ENCODE measurements at places on chromosomes 2 and 18.

DNA sequence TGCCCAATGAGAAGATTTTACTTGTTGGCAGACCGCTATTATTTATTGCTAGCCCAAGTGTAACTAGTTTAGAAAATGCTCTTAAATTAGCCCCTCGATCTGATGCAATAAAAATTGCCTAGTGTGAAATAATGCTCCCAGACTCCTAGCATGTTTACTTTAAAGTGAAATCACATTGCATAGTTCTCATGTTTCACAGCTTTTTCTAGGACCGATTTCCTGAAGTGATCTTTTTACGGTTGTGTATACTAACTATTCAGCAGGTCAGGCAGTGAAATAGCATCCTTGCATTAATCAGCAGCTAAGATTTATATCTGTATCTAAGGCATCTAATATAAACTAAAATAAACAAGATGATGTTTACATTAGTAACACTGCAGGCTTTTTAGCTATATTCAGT lies 52.4 kb downstream of the PMS1 start:
- no peak for DNase-seq

DNA sequence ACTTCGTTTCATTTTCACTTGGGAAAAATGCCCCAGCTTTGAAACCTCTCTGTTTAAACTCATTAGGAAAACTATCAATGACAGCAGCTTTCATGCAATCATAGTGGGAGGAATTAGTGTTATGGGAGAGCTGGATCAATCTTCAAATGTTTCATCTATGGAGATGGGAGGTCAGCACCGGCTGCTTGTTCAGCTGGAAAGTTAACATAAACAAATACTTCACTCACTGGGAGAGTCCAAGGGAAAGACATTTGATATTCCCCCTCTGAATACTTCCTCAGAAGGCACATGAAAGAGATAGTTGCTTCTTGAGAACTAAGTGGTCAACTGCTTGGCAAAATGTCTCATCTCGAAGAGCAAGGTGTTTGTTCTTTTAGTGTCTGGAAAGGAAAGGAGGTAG lies 7.3 kb downstream of the LYPD1 start:
- no peak for DNase-seq

- no peak for DNase-seq
Measured at GRCh38 chr2:223055836-223056235, 3.8 kb downstream of the KCNE4 start.

DNA sequence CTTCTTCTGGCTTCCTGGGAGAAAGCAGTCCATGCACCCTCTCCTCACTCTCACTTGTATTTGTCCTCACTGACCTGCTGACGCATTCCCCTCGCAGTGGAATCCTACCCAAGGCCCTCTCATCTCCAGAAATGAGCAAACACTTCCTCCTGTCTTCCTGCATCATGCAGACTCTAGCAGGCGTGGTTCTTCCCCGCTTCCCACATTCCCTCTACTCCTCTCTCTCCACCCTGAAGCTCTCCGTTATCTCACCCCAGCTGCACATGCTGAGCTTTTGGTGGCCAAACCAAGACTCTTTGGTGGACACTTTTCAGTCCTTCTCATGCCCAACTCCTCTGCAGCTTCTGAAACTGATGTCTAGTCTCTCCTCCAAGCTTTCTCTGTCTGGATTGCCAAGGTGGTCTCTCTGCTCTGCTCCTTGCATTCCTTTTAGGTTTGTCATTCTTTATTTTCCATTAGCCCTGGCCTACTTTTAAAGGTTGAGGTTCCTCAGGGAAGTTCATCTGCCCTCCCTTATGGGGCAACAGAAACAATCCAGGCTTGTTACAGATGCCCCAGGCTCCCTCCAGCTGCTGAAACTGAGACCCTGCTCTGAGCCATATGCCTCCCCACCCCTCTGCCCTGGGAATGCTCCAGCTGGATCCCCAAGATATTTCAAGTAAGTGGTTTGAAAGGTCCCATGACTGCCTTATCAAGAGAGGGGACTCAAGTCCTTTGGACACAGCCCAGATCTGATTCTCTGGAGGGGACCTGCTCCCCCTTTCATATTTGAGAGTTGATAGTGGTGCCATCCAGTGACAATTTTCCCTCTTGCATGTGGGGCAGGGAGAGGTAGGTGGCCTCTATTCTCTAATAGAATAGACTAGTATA lies 835 bp upstream of the IL18RAP start:
- DNase-seq = no peak

GRCh38 chr2:228819701-228820100 lies 451.4 kb downstream of the PID1 start:
- no peak for DNase-seq

DNA sequence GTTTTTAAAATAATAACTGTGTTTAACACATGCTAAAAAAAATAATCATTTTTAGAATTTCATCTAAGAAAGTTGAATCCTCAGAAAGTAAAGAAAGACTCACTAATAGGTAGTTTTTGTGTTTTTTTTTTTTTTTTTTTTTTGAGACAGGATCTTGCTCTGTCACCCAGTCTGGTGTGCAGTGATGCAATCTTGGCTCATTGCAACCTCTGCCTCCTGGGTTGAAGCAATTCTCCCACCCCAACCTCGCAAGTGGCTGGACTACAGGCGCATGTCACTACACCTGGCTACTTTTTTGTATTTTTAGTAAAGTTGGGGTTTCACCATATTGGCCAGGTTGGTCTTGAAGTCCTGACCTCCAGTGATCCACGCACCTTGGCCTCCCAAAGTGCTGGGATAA lies 7.1 kb downstream of the CKAP2L start:
- no peak for DNase-seq

- no peak for DNase-seq
Measured at GRCh38 chr2:127841466-127842178, 16.3 kb downstream of the POLR2D start.

- DNase-seq = no peak
Measured at GRCh38 chr18:61710082-61710620, 182.7 kb downstream of the RNF152 start.

- no peak for DNase-seq
Measured at GRCh38 chr2:67083951-67084350, 313.2 kb upstream of the ETAA1 start.

- no peak for DNase-seq
Measured at GRCh38 chr2:8607606-8608005, 74.2 kb upstream of the ID2 start.

DNA sequence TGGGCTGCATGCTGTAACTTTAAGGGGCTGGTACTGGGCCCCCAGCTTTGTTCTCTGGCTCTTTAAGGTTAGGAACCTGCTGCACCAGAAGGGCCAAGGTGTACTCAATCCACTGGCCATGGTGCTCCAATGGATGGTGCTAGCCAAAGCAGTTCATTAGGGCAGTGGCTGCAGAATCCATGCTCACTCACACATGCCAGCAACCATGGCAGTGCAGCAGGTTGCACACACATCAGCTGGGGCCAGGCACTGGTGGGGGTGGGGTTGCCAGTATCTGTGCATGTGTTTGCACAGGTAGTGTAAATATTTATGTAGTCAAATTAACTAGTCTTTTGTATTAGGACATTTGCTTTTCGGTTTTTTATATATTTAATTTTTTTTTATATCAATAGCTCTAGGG lies 228.3 kb upstream of the EPC2 start:
- DNase-seq = no peak

DNA sequence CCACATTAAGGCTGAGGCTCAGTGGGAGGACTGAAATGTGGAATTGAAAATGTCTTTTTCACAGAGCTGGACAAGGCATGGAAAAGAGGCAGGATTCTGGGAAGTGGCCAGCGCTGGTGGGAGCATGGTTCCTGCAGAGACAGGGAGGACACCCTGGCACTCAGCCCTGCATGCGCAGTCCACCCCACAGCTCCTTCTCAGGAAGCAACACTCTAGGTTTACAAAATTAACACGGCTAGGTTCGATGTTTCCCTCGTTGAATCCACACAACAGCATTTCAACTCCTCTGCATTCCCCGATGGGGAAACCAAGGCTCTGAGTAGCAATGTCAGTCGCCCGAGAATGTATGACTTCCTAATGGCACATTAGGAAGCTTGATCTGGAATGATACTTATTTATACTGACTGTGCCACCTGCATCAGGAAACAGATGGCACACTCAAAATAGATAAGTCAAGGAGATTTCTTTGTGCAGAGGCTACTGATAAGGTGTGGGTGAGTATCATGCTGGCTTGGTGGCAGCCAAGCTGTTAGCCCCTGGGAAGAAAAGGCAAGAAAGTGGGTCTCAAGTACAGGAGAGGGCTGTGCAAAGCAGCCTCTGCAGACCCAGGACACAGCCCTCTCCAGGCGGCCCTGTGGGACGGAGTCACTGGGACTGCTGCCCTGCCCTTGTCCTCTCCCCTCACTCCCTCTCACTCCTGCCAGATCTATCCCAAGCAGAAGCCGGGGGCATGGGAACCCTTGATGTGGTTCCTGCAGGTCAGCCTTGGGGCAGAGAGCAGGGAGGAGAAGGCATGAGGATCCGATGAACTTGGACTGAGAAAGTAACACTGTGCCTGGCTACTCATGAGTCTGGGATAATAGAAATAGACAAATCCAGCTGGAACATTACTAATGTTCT lies 158.4 kb upstream of the FHL2 start:
- DNase-seq = no peak

DNA sequence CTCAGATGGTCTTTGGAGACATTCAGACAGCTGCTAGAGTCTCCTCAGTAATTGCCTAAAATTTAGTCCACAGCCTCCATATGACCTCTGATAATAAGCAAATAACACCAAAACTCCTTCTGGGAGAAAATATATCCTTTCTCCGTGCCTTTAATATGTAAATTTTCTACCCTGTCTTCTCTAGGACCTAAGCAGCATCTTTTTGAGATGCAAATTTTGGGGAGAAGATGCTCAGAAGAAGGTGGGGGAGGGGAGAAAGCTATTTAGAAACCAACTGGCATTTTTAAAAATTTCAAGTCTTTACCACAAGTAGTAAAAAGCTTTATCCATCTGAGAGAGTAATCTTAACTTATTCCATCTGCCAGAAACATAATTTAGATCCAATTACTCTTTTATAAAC lies 120.4 kb upstream of the MSH6 start:
- DNase-seq = no peak

DNA sequence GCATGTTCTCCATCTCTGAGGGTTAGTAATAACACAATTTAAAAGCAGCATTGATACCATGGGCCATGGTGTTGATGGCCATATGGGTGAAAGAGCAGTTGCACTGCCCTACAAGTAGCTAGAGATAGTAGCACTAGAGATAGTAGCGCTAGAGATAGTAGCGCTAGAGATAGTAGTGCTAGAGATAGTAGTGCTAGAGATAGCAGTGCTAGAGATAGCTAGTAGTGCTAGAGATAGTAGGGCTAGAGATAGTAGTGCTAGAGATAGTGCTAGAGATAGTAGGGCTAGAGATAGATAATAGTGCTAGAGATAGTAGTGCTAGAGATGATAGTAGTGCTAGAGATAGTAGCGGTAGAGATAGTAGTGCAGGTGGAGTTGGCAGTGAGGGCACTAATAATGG lies 39.5 kb upstream of the KLHL14 start:
- DNase-seq = no peak

DNA sequence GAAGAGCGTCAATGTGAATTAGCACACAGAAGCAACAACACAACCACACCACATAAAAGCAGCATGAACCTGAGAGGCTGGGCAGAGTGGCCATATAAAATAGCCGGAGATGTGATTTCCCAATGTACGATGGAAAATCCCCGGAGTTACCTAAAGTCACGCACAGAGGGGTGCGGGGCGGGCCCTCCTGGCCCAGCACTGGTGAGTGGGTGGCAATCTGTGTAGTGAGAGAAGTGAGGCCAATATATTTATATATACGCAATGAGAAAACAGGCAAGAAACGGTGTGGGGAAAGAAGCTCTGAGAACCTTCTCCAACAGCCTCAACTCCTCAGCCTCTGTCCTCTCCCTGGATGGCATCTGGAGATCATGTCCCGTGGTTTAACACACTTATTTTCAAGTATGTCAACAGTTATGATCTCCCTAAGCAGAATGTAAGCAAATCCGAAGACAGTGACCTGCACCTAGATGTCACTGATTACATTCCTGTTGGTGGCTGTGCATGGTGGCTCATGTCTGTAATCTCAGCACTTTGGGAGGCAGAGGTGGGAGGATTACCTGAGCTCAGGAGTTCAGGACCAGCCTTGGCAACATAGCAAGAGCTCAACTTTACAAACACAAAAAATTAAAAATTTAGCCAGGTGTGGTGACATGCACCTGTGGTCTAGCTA lies 41.6 kb downstream of the CRACDL start:
- DNase-seq = no peak

- no peak for DNase-seq
Measured at GRCh38 chr2:47060652-47061170, 94.4 kb downstream of the STPG4 start.

DNA sequence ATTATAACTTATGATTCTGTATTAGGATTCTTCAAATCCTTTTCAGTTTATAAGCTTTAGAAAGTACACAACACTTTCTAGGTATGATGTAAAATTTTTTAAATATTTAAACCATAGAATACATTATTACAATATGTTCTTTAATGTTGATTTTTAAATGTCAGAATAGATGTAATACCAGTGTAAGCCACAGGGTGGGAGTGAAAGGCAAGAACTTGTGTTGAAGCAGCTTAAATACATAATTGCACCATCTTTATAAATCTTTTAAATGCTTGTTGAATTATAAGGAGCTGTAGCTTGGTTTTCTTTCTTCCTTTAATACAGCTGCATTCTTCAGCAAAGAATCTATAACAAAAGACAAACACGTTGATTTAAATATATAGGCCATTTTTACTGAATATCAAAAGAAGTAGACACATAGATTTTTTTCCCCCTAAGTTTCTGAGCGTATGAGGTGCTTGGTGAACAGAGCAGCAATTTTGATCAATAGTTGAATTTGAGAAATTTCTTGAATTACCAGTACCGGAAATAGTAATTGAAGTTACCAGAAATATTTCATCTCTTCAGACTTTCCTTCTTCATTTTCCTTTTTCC lies 63.0 kb downstream of the TANK start:
- DNase-seq = no peak

DNA sequence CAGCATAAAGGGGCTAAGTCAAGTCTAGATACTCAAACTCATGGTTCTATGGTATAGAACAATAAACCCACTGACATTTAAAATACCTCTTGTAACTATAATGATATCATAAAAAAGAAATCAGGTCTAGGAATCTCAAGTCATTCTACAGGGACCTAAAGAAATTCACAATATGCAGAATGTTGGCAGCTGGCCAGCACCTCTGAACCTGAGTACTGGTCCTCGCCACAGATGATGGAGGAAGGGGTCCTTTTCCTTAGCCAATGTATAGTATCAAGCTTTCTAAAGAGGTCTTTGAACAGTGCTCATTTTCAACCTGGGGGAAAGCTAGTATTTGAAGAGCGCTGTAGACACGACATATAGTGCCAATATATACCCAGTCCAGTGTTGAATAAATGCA lies 108.4 kb upstream of the ITGB6 start:
- DNase-seq = no peak

- peak; percentile 62 for DNase-seq
Measured at GRCh38 chr2:207474863-207475485, 54.8 kb upstream of the CREB1 start.

DNA sequence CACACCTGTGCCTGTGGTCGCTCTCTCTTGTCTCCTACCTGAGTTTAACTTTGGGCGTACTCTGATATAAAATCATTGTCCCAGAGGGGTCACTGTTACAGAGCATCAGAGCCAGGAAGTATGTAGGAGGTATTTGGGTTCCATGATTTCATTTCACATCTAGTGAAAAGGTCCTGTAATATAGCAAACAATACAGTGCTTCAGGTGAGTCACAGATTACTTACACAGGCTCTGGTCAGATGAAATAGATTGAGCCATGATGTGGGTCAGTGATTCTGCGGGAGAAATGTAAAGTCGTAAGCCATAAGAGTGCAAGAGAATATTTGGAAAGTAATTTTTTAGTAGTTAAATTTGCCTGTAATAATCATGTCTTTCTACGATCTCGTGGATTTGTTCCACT lies 70.2 kb downstream of the SOCS6 start:
- no peak for DNase-seq

GRCh38 chr18:48488388-48488850 lies 50.4 kb upstream of the CTIF start:
- DNase-seq = no peak
